Tibial nerve (tissue), 4 donors: ENCODE measurements at places on chromosomes 13 and 19. TPM values are rescaled to one million over a fixed set of nuclear protein-coding genes. Genes with fewer than 3 reads are reported as not detected.

GRCh38 chr19:47633996-47634395, 25.1 kb downstream of the BICRA start:
- no peak for DNase-seq

GRCh38 chr19:17616961-17617806, 61.7 kb downstream of the COLGALT1 start:
- no peak for DNase-seq

GRCh38 chr13:19596960-19597361, 35.6 kb upstream of the TPTE2 start:
- no peak for DNase-seq

GRCh38 chr13:23865026-23865425, 24.2 kb downstream of the MIPEP start:
- no peak for DNase-seq

GRCh38 chr13:24168392-24168750, 7.9 kb downstream of the SPATA13 start:
- DNase-seq, result no peak

- no peak for DNase-seq
Measured at GRCh38 chr13:71382285-71382684, 484.7 kb downstream of the DACH1 start.

- DNase-seq, result no peak
Measured at GRCh38 chr13:29688193-29688592, 92.7 kb upstream of the SLC7A1 start.

GRCh38 chr13:107124129-107124718, 556.3 kb upstream of the ARGLU1 start:
- DNase-seq, result no peak

DNA sequence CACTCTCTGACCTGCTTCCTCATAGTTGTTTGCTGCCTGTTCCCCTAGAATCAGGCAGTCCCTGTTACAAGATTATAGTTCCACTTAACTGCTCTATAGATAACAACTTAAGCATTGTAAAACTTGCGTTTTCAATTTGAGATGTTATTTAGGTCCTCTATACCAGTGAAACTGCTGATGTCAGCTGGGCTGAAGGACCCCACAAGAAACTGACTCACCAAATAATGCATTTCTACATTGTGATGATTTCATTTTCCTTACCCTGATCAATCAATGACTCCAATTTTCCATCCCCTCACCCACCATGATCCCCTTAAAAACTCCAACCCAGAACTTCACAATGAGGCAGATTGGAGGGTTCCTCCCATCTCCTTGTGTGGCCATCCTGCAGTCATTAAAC, 280.7 kb downstream of the SLITRK1 start:
- DNase-seq, result no peak

GRCh38 chr13:99153219-99153618, 47.4 kb upstream of the UBAC2 start:
- DNase-seq, result no peak

DNA sequence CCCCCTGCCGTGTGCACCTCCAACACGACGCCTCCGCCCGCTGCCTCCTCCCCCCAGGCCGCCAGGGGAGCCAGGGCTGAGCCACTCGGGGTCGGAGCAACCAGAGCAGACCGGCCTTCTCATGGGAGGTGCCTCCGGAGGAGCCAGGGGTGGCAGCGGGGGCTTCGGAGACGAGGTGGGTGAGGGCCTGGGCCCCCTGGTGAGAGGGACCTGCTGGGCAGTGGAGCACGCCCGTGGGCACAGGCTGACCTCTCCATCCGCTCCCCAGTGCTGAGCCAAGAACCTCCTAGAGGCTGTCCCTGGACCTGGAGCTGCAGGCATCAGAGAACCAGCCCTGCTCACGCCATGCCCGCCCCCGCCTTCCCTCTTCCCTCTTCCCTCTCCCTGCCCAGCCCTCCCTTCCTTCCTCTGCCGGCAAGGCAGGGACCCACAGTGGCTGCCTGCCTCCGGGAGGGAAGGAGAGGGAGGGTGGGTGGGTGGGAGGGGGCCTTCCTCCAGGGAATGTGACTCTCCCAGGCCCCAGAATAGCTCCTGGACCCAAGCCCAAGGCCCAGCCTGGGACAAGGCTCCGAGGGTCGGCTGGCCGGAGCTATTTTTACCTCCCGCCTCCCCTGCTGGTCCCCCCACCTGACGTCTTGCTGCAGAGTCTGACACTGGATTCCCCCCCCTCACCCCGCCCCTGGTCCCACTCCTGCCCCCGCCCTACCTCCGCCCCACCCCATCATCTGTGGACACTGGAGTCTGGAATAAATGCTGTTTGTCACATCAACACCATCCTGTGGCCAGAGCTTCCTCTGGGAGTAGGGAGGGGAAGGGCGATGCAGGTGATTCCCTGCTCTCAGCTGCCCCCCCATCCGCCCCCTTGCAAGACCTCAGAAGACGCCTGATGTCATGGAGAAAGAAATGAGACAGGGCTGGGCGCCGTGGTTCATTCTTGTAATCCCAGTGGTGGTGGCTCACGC, 12.0 kb downstream of the BCAM start:
- DNase-seq, result no peak

DNA sequence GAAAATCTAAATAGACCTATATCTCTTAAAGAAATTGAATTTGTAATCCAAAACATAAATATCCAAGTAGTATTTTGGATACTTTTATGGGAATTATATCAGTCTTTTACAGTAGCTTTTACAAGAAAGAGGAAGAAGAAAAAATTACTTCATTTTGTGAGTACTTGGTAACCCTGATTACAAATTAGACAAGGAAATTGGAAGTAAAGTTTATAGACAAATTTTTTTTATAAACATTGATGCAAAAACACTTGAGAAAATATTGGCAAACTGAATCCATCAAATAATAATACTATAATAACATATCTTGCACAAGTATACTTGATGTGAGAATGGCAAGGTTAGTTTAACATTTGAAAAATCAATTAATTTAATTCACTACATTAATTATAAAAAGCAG, 954.1 kb upstream of the MIR17HG start:
- no peak for DNase-seq

GRCh38 chr19:12676928-12677327, 4.8 kb downstream of the DHPS start:
- no peak for DNase-seq

DNA sequence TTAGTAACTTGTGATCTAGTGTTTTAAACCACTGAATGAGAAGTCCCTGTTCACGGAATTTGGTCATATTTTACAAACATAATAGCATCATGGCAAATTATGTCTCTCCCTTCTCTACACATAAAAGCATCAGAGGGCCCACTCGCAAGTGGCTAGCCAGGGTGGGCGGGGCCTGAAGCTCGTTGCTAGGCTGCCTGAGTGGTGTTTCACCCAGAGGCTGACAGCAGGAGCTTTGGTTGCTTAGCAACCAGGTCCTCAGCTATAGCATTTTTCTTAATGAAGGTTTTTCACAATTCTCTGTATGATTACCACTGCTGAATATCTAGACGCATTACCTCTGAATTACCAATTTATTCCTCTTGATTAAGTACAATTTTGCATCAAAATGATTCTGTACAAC, 126.5 kb downstream of the NALCN start:
- DNase-seq, result no peak

DNA sequence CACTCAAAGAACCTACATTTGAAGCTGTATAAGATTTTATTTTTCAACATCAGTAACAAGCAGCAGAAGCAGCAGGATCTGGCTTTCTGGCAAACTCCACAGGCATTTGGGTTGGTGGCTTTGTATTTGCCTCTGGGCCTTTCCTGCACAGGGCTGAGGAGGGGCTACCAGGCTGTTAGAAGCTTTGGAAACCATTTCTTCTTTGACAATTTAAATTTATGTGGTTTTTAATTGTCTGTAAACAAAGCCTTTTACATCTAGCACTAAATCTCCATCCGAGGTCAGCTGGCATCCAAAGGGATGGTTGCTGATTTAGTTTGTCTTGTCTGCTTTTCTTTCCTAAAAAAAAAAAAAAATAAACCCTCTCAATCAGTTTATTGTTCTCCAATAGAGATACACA, 127.5 kb upstream of the OBI1 start:
- DNase-seq, result no peak

Gene ZIC2
- not detected for total RNA-seq

Gene PCDH17
- total RNA-seq, result 9.8 TPM

Gene ATXN8OS
- not detected for total RNA-seq

Gene ERICH6B
- not detected for total RNA-seq

Gene CALR
- total RNA-seq, result 392 TPM

Gene PSG7
- not detected for total RNA-seq

Gene NLRP11
- not detected for total RNA-seq

Gene RFPL4A
- not detected for total RNA-seq

Gene NCAN
- total RNA-seq, result not detected

Gene AMER2
- total RNA-seq, result not detected

Gene PDX1
- total RNA-seq, result 0.30 TPM
